Coronary artery (tissue), 2 donors: ENCODE measurements at places on chromosomes 3 and 15.

GRCh38 chr3:46393554-46394434 is 13.1 kb downstream of the CCR5AS start:
- peak; percentile 33 for DNase-seq

DNA sequence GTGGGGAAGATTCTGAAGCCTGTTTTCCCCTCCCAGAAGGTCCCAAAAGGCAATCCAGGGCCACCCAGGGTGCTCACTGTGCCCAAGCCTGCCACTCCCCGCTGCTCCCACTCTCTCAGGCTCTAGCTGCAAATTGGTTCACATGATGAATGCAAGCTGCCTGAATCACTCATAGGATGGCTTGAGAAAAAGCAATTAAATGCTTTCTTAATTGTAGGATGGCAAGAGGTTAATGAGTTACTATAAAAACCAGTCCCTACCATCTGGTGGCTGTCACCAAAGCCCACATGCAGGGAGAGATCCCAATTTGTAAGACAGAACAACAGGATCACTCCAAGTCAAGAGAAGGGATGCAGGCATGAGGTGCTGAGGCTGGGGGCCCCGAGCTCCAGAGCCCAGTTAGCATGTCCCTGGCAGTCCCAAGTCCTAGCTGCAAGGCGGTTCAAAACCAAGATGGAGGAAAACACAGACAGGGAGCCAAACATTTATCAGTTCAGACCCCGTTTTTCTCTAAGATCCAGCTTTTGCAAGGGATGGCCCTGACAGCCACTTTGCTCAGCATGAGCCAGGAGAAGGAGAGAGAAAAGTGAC is 207.1 kb downstream of the UACA start:
- peak; percentile 60 for DNase-seq

DNA sequence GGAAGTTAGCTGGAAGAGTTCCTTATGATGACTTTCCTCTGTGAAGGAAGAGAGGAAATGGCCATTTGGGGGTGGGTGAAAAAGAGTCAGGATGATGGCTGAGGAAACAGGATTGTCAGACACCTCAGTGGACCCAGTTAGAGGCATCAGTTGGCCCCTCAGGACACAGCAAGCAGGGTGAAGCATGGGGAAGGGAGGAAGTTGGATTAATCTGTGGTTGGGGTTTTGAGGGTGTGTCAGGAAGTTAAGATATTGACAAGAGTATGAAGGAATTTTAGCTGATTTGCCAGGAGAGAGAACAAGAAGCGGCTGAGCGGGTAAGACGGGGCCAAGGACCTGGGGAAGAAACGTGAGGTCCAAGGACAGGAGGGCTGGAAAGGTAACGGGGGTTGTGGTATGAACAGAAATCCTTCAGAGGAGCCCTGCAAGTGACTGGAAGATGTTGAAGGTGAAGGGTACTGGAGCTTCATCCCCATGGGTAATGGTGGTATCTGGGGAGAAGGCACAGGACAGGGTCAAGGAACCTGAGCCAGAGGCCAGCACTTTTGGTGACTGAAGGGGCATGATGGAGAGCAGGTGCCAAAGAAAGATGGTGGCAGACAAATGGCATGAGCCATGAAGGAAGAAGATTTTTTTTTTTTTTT is 2.7 kb downstream of the UQCC5 start:
- DNase-seq = no peak

- DNase-seq = no peak
Observed at GRCh38 chr3:120708408-120708807, 26.4 kb upstream of the HGD start.

DNA sequence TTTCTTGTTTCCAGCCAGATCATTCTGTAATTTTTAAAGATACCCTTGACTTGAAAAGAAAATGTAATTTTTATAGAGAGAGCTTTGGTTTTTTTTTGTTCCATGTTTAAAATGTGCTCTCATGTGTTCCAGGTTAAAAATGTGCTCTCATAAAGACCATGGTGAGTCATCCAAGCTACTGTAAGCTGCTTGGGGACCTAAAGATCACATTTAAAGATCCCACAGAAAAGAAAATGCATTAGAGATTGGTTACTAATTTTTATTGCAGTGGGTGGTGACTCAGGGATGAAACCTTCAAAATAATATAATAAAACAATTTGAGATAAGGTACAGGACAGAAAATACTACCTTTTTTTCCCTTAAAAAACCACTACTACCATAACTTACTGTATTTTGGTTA is 11.0 kb downstream of the TCF12 start:
- no peak for DNase-seq

DNA sequence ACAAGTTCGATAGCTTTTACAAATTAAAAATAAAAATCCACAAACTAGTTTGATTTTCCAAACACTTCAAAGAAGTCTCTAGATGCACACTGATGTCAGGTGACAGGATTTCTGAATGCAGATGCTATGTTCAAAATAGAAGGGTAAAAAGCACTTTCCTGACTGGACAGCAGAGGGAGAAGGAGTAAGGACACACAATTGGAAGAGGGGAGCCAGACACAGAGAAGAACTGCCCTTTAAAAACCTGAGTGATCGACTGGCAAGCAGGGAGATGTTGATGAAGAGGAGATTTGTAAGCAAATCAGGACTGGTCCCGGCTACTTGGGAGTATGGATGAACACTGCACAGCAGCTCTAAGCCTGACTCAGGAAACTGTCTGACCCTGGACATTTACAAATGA is 612.8 kb downstream of the MAGI1 start:
- no peak for DNase-seq
